Bronchial smooth muscle cell (primary cell): ENCODE measurements at places on chromosomes 5 and 9. TPM values are rescaled to one million over a fixed set of nuclear protein-coding genes. Genes with fewer than 3 reads are reported as not detected.

PCDHGC4 gene
- 3.2 and 3.3 TPM in 2 replicates for total RNA-seq

PDZD2 gene
- 0.09 and 0.16 TPM in 2 replicates for total RNA-seq

GARIN3 gene
- total RNA-seq: not detected in 2 replicates

LRRTM2 gene
- 1.0 and 3.5 TPM in 2 replicates for total RNA-seq

RRAGA gene
- 50.8 and 56.6 TPM in 2 replicates for total RNA-seq

FAM163B gene
- total RNA-seq: not detected in 2 replicates

PCDHA9 gene
- 0.09 and 0.16 TPM in 2 replicates for total RNA-seq

BNIP1 gene
- 21.0 and 22.1 TPM in 2 replicates for total RNA-seq

FAT2 gene
- total RNA-seq: under 0.01 and 0.09 TPM in 2 replicates

ERGIC1 gene
- 103 and 126 TPM in 2 replicates for total RNA-seq

FCN2 gene
- total RNA-seq: not detected in 2 replicates

RAB3C gene
- total RNA-seq: not detected in 2 replicates

PCDHGC3 gene
- total RNA-seq: 55.5 and 158 TPM in 2 replicates
